Diencephalon (tissue), 1 donor: ENCODE measurements at places on chromosomes 5 and 9. TPM values are rescaled to one million over a fixed set of nuclear protein-coding genes. Genes with fewer than 3 reads are reported as not detected.

NIM1K gene
- 12.7 TPM for total RNA-seq

ZNF883 gene
- total RNA-seq: 29.1 TPM

ARSK gene
- total RNA-seq: 9.9 TPM

PITX1 gene
- total RNA-seq: not detected

FAT2 gene
- total RNA-seq: 7.2 TPM

OBP2B gene
- not detected for total RNA-seq

TAF11L4 gene
- total RNA-seq: not detected

RPL12 gene
- total RNA-seq: 725 TPM

ENHO gene
- 58.8 TPM for total RNA-seq

GABRB2 gene
- 117 TPM for total RNA-seq

OTP gene
- 3.2 TPM for total RNA-seq

ESM1 gene
- 2.3 TPM for total RNA-seq

WNT8A gene
- 0.23 TPM for total RNA-seq

NTNG2 gene
- 15.5 TPM for total RNA-seq

PDLIM4 gene
- total RNA-seq: 6.2 TPM

TLX3 gene
- total RNA-seq: not detected

BARHL1 gene
- total RNA-seq: 0.69 TPM

RNF183 gene
- not detected for total RNA-seq

ARAP3 gene
- total RNA-seq: 4.8 TPM

ANKHD1 gene
- 88.6 TPM for total RNA-seq

DTWD2 gene
- total RNA-seq: 15.5 TPM

HAPLN1 gene
- total RNA-seq: 15.9 TPM

TNC gene
- 112 TPM for total RNA-seq

SLC24A2 gene
- 11.5 TPM for total RNA-seq

FAM221B gene
- total RNA-seq: 0.23 TPM

MOB3B gene
- 9.0 TPM for total RNA-seq

FAM219A gene
- total RNA-seq: 36.4 TPM

FAM114A2 gene
- 22.6 TPM for total RNA-seq

IL7R gene
- 0.46 TPM for total RNA-seq

ACOT12 gene
- 5.1 TPM for total RNA-seq

NPR3 gene
- total RNA-seq: 6.2 TPM

OR1Q1 gene
- not detected for total RNA-seq

OR4F3 gene
- not detected for total RNA-seq

ACTBL2 gene
- not detected for total RNA-seq

BHMT2 gene
- total RNA-seq: 1.2 TPM

TTC16 gene
- 0.23 TPM for total RNA-seq

DDX4 gene
- not detected for total RNA-seq

IL5 gene
- total RNA-seq: not detected

FST gene
- total RNA-seq: 4.4 TPM

PCDHGB2 gene
- total RNA-seq: 7.6 TPM

SNAPC4 gene
- total RNA-seq: 7.8 TPM

IL3 gene
- not detected for total RNA-seq

DRD1 gene
- 27.0 TPM for total RNA-seq

DMRT3 gene
- total RNA-seq: not detected
